ENCODE measurements at places on chromosomes 6 and 20.

- DNase-seq, result no peak
Measured at GRCh38 chr20:45253261-45253660, 1.1 kb downstream of the SLPI start.

GRCh38 chr6:127247114-127248096 is 19.3 kb upstream of the RNF146 start:
- no peak for DNase-seq

DNA sequence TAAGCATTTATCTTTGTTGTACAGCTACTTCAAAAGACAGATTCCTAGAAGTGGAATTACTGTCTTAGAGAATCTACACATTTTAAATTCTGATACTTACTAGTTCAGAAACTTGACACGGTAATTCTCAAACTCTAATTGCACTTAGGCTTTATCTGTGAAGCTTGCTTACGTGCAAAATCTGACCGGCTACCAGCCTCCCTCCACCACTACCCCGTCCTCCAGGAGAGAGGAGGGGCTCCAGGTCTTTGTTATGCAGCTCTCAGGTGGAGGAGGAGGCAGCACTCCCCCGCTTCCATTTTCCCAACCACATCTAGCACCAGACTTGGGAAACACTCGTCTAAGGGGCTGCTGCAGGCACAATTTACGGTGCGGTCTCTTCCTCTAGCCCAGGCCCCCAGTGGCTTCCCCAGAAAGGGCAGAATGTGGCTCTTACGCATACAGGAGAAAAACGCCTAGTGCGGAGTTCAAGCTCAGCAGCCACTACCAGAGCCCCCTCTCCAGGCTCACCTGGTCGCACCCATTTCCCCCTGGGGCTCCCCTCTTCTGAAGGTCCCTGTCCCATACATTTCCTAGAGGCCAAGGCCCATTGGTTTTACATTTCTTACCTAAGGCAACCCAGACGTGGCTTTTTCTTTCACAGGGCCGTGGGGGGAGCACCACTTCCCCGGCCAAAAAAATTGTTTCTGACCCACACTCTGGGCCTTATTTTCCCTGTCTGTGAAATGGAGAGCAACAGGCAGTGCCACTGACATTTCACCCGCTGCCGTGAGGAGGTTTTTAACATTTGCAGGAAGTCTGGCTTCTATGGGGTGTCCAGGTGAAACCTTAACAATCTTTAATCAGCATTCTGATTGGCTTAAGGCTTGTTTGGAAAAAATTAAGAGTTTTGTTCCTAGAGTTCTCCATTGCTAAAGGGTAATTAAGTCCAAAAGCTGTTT is 1.6 kb upstream of the TGIF2 start:
- no peak for DNase-seq

DNA sequence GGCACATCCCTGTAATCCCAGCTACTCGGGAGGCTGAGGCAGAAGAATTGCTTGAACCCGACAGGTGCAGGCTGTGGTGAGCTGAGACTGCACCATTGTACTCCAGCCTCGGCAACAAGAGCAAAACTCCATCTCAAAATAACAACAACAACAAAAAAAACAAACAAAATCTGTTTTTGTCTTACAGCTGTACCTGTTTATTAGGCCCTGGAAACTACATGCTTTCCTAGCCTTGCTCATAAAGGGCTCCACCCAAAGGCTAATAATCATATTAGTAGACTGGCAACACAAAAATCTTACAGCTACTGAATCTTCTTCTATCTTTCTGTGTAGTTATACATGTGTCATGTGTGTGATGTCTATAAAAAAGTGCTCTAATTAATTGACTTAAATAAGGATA is 503.9 kb upstream of the EYS start:
- no peak for DNase-seq

GRCh38 chr6:34000281-34000680 is 145.6 kb downstream of the GRM4 start:
- no peak for DNase-seq

- DNase-seq, result peak; percentile 69
Measured at GRCh38 chr6:14117158-14118090, at the start of gene CD83. Gene CD83 (plus strand): TSS chr6:14117772. CDS start chr6:14117812, 40 bp downstream.

Measured in activated CD8-positive, alpha-beta memory T cell treated with anti-CD3 and anti-CD28 coated beads for 4 hours (primary cell).